GM13977 (cell line): ENCODE measurements at places on chromosomes 6 and 20.
A peak's percentile ranks its signal among the peaks of the same experiment; 100 is the strongest.

DNA sequence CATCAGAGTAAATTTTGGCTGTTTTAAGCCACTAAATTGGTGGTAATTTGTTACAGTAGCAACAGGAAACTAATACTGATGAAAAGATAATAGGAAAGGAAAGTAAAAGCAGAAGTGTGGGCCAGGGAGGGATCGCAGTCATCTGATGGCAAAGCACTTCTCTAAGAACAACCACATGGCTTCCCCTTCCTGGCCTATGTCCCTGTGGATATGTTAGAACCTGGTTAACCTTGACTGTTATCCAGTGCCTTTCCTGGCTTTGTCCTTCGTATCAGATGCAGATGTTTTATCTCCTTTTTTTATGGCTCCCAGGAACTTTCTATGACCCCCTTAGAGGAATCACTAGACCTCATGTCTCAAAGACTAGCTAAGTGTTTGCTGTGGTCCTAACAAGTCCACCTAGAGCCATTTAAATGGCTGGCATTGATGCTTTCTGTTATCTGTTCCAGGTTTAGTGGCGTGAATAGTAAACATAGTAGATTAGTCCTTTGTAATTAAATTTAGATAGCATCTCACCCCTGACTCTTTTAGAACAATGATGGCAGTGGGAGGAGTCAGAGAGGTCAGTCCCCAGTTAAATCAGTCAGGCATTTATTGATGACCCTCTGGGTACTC, 79.2 kb upstream of the PHACTR2 start:
- peak; percentile 21 for DNase-seq

DNA sequence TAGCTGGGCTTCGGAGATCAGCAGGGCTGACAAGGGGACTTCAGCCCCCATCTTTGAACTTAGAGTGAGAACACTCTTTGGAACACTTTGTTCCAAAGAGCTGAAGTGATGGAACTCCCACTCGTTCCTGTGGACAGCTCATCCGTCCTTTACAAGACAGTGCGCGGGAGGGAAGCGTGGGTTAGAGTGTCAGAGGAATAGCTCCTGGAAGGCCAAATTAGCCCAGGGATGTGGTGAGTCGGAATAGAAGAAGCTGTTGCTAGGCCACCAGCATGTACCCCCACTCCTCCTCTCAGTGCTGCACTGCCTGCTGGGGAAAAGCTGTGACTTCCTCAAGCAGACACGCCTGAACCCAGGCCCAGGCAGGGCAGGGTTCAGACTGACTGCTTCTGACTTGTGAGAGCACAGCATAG, 1.7 kb downstream of the SDCBP2 start:
- DNase-seq: no peak

GRCh38 chr6:12645941-12646340, 70.6 kb upstream of the PHACTR1 start:
- DNase-seq: no peak

DNA sequence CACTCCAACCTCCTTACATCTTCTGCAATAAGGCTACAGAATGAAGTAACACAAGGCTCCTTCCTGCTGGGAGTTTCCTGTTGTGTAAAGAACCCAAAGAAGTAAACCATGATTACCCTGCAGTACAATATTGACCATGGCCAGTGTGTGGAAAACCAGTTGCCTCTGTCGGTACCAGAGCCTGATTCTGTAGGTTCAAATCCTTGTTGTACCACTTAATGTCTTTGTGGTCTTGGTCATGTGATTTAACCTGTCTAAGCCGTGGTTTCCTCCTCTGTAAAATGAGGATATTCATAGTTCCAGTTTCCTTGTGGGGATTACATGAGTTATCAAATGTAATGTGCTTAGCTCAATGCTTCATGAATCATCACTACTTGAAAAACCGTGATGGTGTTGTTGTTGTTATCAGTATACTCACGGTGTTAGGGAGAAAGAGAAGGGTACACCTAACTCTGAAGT, 60.3 kb upstream of the PRELID3B start:
- DNase-seq: no peak

DNA sequence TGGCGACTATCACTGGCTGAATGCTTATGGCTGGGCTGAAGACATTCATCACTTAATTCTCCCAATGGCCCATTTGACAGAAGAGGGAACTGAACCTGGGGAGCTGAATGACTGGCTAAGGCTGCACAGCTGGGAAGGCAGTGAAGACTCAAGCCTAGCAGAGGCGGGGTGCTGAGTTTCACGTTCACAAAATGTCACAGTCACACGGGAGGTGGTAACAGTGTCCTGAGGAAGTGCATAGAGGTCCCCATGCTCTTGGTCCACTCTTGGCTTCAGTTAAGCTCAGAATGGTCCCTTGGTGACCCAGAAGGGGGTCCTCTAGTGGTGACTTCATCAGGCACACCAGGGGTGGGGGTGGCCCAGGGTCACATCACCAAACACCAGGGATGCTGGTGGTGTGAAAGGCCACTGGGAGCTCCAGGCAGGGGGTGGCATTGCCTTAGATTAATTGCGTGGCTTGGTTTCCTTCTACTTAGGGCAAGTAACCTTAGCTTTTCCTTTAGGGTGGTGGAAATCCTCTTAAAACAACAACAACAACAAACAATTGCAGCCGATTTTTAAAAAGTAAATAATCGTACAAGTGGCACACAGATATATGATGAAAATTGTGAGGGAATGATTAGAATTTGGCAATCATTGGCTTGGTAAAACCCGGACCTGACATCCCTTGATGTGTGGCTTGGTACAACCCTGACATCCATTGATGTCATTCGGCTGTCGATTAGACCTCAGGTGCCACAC, 45.0 kb downstream of the SULF2 start:
- no peak for DNase-seq

DNA sequence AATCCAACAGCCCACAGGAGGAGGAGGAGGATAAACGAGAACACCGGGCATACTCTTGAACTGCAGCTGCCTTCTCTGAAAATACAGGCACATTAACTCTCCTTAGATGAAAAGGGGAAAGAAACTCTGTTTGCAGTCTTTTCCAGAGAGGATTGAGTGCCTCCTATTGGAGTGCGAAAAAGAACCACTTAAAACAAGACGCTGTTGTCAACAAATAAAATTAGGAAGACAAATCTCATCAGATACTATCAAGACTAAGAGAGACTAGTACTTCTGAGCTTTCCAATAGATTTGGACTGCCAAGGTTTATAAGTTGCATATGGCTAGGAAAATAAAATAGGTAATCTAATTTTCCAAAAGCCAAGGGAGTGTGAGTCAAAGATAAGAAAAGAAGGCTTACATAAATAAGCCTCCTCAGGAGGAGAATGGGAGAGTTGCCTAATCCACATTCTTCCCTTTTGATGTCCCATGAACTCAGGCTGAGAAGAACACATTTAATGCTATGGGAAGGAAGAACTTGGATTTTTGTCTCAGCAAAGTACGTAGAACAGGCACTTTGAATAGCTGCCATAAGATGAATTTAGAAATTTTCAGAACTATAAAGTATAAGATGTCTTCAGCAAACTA, 154.7 kb downstream of the ARHGAP18 start:
- DNase-seq: no peak

- no peak for DNase-seq
Observed at GRCh38 chr6:5082487-5083306, 2.4 kb upstream of the PPP1R3G start.

- no peak for DNase-seq
Observed at GRCh38 chr6:134774201-134774638, 175.7 kb downstream of the ALDH8A1 start.

DNA sequence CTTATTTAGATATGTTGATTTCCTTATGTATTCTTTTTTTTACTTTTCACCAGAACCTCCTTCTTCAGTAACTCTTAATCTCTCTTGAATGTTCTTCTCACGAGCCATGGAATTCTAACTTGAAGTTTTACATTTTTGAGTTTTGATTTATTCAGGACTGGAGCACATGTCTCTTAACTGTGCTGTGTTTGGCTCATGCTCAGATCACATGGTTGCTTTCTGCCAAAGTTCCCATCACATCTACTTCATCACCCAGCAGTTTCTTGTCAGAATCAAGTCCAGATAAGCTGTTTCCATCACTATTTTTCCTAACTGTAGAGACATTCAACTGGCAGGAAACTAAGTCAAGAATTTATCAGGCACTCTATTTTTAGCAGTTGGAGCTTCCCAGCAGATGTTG, 31.7 kb downstream of the SLC35A1 start:
- no peak for DNase-seq
